H4 (cell line): ENCODE measurements at places on chromosomes 12 and 14.

GRCh38 chr14:100554082-100554677 lies 33.0 kb downstream of the BEGAIN start:
- no peak for DNase-seq

GRCh38 chr12:62834406-62834805 lies 100.5 kb downstream of the PPM1H start:
- DNase-seq: no peak

GRCh38 chr12:3726456-3726855 lies 26.5 kb downstream of the CRACR2A start:
- DNase-seq: no peak

GRCh38 chr12:90790747-90791146 lies 164.2 kb downstream of the CCER1 start:
- no peak for DNase-seq

- no peak for DNase-seq
These were observed 104.6 kb downstream of the DAAM1 start for GRCh38 chr14:59292921-59293534.

GRCh38 chr12:63397807-63398206 lies 246.8 kb upstream of the AVPR1A start:
- no peak for DNase-seq
